Activated CD4-positive, alpha-beta T cell treated with anti-CD3 and anti-CD28 coated beads, Interleukin-2, amount 50 U/mL, for 16 hours (primary cell): ENCODE measurements at places on chromosomes 2 and 18.
A peak's percentile ranks its signal among the peaks of the same experiment; 100 is the strongest.

DNA sequence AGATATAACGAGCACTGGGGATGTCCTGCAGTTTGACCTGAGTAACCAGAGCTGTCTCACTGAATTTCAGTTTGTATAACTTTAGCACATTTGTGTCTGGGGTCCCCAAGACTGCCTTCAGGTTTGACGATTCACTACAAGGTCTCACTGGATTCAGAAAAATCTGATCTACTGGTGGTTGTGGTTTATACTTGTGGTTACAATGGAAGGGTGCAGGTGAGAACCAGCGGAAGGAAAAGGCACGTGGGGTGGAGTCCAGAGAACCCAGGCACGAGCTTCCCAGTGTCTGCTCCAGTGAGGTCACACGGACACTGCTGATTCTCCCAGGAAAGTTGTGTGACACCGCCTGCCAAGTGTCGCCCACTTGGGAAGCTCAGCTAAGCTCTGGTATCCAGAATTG lies 126.0 kb downstream of the ZNF236 start:
- DNase-seq: peak; percentile 31

DNA sequence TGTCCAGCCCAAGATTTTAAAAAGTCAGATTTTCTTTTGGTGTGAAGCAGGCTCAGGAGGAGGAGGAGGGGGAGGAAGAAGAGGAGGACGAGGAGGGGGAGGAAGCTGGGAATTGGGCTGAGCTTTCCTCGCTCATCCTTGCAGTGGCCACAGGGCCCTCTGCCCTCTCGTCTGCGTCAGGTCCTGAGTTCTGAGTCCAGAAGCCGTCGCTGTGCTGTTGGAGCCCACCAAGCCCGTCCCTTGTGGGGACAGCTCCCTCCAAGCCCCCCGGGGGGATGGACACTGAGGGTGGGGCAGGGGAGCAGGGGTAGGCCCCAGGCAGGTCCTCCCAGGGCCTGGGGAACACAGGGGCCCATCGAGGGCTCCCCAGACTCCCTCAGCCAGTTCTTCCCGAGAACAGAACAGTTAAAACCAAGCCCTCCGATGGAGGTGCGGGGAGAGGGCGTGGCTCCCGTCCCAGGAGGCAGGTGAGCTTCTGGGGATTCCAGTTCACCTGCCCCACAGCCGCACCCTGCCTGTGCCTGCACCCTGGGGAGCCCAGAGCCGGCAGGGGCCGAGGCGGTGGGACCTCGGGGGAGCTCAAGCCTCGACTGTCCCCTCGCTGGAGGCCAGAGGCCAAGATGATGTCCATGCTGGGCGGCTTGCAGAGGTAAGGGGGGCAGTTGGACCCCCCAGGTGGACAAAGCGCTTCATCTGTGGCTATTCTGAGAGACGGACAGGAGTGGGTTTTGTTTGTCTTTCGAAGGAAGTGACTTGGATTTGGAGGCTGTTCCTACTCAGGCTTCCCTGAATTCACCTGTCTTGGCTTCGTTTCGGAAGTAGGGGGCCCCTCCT lies at the start of gene GAL3ST2:
Gene GAL3ST2, plus strand, starts transcription at position 487 of the 834 bp plus-strand sequence. Its CDS starts 134 bp downstream, at position 621.
- no peak for DNase-seq

DNA sequence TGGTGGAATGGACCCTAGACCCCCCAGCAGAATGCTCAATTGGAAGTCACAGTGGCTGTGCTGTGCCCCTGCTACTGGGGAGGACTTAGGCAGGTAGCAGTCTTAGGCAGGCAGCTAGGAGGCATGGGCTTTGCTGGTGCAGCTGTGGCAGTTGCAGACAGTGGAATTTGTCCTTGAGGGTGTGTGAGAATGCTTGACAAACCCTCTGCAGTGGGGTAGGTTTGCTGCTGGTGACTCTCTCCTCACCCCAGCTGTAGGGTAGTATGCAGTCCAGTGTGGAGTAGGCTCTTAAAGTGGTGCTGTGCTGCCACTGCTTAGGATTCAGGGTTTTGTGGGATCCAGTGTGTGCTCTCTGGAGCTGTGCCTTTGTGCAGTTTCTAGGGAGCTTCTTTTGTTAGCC lies 61.3 kb downstream of the NUP35 start:
- DNase-seq: no peak

DNA sequence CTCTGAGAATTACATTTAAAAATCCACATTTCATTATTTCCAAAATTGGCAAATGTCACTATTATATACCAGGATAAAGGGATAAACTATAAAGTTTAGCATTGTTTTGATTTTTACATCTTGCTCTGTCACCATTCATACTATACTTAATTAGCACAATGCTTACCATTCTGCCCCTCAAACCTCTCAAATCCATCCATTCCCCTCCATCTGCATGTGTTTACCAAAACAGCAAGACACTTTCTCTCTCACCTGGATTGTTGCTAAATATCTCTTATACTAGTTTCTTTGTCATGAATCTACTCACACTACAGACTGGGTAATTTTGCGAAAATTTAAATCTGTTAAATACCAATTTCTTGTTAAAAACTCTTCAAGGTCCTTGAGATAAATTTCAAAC lies 496.1 kb downstream of the NR4A2 start:
- no peak for DNase-seq

- no peak for DNase-seq
These were observed 1019.4 kb upstream of the CDH2 start for GRCh38 chr18:29196307-29196706.

GRCh38 chr2:179850188-179850587 lies 11.2 kb downstream of the ZNF385B start:
- DNase-seq: no peak

GRCh38 chr2:102061962-102062795 lies 70.4 kb downstream of the IL1R2 start:
- peak; percentile 82 for DNase-seq

GRCh38 chr18:23737578-23737977 lies 48.3 kb downstream of the LAMA3 start:
- no peak for DNase-seq

GRCh38 chr2:47091118-47091517 lies 64.0 kb downstream of the STPG4 start:
- no peak for DNase-seq

GRCh38 chr2:68565858-68566257 lies 77.5 kb upstream of the PROKR1 start:
- no peak for DNase-seq

GRCh38 chr2:138537170-138537915 lies 35.8 kb downstream of the SPOPL start:
- DNase-seq: no peak

DNA sequence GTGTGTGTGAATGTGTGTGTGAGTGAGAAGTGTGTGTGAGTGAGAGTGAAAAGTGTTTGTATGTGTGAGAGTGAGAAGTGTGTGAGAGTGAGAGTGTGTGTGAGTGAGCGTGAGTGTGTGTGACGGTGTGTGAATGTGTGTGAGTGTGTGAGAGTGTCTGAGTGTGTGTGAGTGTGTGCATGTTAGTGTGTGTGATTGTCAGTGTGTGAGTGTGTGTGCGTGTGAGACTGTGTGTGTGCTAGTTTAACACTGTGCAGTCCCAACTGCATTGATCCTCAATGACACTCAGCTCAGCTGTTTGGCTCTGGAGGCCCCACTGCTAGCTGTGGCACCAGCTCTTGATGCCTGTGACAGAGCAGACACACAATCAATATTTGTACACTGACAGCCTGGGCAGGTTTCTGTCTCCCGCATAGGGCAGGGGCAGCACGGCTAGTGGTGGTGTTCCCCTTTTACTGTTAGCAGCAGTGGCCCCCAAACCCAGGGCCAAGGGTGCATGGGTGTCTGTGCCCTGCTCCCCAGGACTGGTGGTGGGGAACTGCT lies 135.0 kb downstream of the INHBB start:
- DNase-seq: no peak

DNA sequence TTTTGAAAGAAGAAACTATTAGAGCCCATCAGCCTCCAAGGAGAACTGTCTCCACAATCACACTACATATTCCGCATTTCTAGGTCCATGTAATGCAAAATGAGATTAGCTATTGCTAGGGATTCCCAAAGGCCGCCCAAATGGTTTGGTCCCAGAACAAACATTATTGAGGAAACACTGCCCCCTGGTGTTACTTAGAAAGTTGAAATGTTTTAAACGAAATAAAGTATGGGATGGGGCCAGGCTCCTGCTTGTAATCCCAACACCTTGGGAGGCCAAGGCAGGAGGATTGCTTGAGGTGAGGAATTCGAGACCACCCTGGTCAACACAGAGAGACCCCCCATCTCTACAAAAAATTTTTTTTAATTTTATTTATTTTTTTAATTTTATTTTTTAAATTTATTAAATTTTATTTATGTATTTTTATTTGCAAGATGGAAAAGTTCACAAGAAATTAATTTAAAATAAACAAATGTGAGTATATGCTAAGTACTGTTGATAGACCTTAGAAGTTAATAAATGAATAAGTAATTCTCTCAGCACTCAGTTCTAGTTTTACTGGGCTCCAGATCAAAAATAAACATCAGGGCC lies 5.5 kb downstream of the NHEJ1 start:
- DNase-seq: peak; percentile 71

- DNase-seq: no peak
These were observed 4.9 kb upstream of the PNO1 start for GRCh38 chr2:68152681-68153347.

DNA sequence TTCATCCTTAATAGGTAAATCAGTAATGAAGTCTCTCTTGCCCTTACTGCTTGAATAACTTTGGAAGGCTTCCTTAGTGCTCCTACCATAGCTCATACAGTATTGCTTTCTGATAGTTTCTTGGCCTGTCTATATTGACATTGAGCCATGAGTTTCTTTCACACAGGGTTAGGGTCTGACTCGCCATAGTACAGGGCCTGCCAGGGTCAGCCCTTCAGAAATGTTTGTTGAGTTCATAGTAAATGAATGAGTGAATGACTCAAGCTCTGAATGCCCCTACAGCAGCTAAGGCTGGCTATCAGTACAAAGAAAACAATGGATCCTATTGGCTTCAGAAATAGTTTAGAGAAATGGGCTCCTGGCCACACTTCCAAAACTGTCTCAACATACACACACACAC lies 65.0 kb upstream of the LRATD1 start:
- no peak for DNase-seq

DNA sequence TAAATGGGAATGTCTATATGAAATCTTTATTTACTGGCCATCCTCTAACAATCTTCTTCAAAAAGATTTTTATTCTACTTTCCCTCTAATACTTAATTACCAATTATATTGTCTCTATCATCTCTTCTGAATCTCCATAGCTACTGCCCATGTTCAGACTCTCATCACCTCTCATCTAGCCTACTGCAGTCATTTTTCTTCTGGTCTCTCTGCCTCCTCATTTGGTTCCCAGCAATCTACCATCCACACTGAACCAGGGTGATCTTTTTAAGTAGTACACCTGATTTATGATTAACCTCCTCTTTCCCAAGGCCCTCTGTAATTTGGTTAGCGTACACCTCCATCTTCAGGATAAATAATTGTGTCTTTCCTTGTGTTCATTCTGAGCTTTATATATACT lies 57.6 kb downstream of the NCKAP1 start:
- DNase-seq: no peak
